Melanocyte of skin (primary cell): ENCODE measurements at places on chromosomes 16 and 17. TPM values are rescaled to one million over a fixed set of nuclear protein-coding genes. Genes with fewer than 3 reads are reported as not detected.

Gene HOXB7
- not detected in 2 replicates for total RNA-seq

Gene BHLHA9
- not detected in 2 replicates for total RNA-seq

Gene LPO
- total RNA-seq, result not detected in 2 replicates

Gene KCNJ2
- total RNA-seq, result 0.73 and 1.0 TPM in 2 replicates

Gene MT1A
- total RNA-seq, result 2.8 and 3.3 TPM in 2 replicates

Gene CD300LB
- total RNA-seq, result not detected in 2 replicates

Gene CLEC18A
- total RNA-seq, result 0.69 and 1.1 TPM in 2 replicates

Gene G6PC1
- not detected in 2 replicates for total RNA-seq
